ENCODE measurements at places on chromosomes 2 and 18. TPM values are rescaled to one million over a fixed set of nuclear protein-coding genes. Genes with fewer than 3 reads are reported as not detected.

- H3K4me3 ChIP-seq = no peak overlapping the region
- no peaks in the 10 kb centered on the region for H3K4me1 ChIP-seq
- peaks cover 20% of the 10 kb centered on the region for H3K36me3 ChIP-seq
- H3K27me3 ChIP-seq = no peaks in the 10 kb centered on the region
Measured at GRCh38 chr2:196131949-196132925, 39.1 kb downstream of the STK17B start.

GRCh38 chr18:986552-986951, 81.9 kb downstream of the ADCYAP1 start:
- H3K27ac ChIP-seq = no peak overlapping the region
- DNase-seq = no peak
- no peaks in the 10 kb centered on the region for H3K27me3 ChIP-seq

GRCh38 chr2:239553376-239554000, 152.7 kb upstream of the HDAC4 start:
- H3K36me3 ChIP-seq = no peaks in the 10 kb centered on the region
- no peak for DNase-seq
- H3K4me3 ChIP-seq = no peak overlapping the region
- no peak overlapping the region for H3K27ac ChIP-seq
- no peaks in the 10 kb centered on the region for H3K27me3 ChIP-seq
- no peaks in the 10 kb centered on the region for H3K4me1 ChIP-seq

DNA sequence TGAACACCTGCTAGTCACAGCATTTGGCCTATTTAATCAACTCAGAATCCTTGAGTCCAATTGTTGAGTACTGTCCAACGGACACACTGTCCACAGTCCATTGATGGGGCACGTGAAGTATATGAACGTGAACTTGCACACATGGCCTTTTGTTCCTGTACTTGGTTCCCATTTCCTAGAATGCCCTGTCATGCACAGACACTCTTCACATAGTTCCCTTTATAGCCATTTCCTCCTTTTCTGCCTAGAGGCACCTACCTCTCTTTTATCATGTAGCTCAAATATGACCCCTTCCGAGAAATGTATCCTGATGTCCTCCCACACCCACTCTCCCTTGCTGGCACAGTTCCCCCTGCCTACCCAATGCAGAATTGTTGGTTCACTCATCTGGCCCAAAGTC, 8.7 kb upstream of the CRYGA start:
- DNase-seq = no peak
- no peaks in the 10 kb centered on the region for H3K4me1 ChIP-seq
- no peak overlapping the region for H3K27ac ChIP-seq

ST6GAL2 gene
- total RNA-seq = 2.9 TPM

Measured in vagina (tissue), 2 donors.